ENCODE measurements at places on chromosomes 3 and 15.

GRCh38 chr3:117962750-117963149 lies 1071.9 kb downstream of the IGSF11 start:
- DNase-seq: no peak

DNA sequence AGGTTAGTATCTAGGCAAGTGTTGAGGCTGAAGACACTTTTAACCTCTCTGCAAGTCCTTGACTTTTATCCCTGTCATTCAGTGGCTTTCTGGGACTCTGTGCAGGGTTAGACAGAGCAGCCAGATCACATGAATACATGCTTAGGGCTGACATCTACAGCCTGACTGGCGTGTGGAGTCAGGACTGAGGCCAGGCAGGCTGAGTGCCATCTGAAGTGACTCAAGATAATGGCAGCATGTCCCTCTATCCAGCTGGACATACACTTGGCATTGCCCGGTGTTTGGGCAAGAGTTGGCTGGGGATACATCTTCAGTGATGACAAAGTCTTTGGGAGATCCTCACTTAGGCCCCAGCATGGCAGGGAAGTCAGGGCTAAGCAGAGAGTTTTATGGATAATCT lies 22.4 kb downstream of the DUOX2 start:
- no peak for DNase-seq

- DNase-seq: peak; percentile 44
Measured at GRCh38 chr15:58731756-58732535, 17.6 kb downstream of the ADAM10 start.

- DNase-seq: peak; percentile 85
Measured at GRCh38 chr3:56799251-56799882, 2.4 kb downstream of the ARHGEF3 start.

DNA sequence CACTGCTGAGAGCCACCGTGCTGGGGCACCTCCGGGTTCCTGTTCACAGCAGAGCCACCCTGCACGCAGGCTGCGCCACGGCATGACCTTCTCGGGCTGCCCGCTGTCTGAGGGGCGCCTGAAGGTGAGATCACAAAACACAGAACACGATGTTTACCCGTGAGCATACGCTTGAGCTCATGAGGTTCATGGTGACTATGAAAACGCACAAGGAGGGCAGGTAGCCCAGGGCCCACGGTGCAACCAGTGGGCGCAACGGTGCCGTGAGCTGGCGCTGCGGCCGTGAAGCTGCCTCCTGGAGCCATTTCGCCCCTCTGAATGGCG lies 36.1 kb downstream of the KLHL25 start:
- no peak for DNase-seq
